NAMALWA (cell line): ENCODE measurements at places on chromosomes 13 and 19.

GRCh38 chr13:114226088-114226487 is 8.6 kb upstream of the CDC16 start:
- peak; percentile 35 for DNase-seq

GRCh38 chr19:1009981-1010538 is 9.8 kb downstream of the GRIN3B start:
- DNase-seq = no peak

DNA sequence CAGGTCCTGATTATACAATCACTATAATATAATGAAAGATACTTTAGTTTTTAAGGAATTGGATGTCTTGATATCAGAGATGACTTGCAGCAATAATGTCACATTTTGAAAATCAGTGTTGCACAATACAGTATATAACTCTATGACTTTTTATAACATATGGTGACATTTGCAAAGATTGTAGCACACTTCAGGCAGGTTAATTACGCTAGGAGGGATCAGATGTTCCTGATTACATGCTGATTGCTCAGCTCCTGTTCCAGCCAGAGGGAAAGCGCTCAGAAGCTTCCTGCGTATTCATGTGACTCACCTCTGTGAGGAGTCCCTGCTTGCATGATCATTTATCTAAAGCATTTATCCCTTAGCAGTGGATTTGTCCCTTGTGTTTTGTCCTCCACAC is 265.6 kb downstream of the GPC5 start:
- no peak for DNase-seq

DNA sequence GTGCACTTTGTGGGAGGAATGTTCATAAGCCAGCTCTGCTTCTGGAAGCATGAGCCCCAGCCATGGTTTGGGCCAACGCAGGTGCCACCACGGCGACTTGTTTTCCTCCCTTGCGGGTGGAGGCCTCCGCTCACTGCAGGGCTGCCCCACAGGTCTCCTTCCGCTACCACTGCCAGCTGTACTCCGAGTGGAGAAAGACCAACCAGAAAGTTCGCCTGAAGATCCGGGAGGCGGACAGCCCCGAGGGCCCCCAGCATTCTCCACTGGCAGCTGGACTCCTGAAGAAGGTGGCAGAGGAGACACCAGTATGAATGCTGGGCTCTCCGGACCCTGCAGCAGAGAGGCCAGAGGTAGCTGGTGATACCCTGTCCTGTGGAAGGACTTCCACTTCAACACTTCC is 6.5 kb upstream of the HNRNPM start:
- no peak for DNase-seq

- peak; percentile 46 for DNase-seq
Observed at GRCh38 chr19:3653865-3654513, 27.4 kb upstream of the CACTIN start.

GRCh38 chr19:55962186-55962585 is 14.6 kb downstream of the NLRP8 start:
- no peak for DNase-seq

- no peak for DNase-seq
Observed at GRCh38 chr19:43464134-43464775, 1.2 kb downstream of the LYPD3 start.

DNA sequence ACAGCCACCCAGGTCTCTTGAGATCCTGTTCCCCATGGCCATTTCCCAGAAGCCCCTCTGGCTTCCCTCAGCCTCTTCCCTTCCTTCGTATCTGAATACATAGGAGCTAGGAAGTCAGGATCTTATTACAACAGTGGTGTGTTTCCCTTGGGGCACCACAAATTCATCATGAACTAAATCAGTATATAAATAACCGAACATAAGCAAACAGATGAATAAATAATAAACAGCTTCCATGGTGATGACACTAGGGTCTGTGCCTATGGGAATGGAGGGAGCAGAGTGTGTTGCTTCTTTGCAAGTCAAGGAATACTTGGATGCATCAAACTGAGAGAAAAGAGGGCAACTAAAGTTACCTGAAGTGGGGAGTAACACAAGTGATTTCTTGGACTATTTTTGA is 527.6 kb downstream of the LMO7 start:
- DNase-seq = no peak

- DNase-seq = no peak
Observed at GRCh38 chr13:79336966-79337365, 69.1 kb downstream of the RBM26 start.

DNA sequence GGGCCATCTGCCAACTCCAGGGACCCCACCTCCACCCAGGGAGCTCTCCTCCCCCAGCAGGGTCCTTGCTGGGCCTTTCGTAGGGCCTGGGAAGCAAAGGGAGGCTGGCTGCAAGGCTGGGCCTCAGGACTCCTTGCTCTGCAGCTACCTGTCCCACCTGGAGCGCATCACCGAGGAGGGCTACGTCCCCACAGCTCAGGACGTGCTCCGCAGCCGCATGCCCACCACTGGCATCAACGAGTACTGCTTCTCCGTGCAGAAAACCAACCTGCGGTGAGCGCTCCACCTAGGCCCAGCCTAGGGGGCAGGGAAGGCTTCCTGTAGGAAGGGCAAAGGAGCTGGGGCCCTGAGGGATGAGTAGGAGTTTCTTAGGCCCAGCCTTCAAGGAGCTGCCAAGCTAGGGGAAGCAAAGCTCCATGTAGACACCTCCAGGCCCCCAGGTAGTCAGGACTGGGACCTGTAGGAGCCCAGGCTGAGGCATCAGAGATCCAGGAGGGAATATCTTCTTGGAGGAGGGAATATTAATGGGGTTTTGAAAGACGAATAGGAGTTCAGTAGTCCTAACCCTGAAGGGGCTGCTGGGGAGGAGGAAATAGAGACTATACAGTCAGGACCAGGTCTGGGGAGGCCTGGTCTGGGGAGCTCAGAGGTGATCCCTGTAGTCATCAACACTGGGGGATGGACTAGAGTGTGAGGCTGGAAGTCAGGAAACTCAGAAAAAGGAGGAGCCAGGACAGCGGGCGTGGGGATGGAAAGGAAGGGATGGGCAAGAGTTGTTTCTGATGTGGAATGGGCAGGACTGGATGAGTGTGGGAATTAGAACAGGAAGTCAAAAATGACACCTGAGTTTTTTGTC is 16.0 kb downstream of the GNA15 start:
- no peak for DNase-seq

DNA sequence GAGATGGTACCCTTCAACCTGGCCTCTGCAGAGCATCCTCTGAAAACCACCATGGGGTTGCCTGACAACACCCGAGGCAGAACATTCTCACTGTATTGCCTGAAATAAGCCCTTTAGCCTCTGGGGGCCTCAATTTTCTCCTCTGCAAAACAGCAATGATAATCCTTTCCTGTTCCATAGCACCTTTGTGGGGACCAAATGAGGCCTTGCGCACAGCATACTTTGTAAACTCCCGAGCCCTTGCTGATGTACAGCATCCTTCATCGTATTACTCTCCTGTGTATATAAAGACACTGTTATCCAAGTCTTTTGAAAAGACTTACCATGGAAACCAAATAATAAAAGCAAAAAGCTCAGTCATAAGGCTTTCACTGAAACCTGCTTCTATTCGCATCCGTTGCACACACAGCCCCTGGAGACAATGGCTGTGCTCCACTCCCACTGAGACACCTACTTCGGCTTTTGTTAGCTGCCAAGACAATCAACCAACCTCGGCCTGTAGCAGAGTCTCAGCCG is 276.0 kb downstream of the FOXO1 start:
- DNase-seq = peak; percentile 29

GRCh38 chr13:99282264-99283231 is 24.4 kb upstream of the GPR18 start:
- peak; percentile 84 for DNase-seq

- no peak for DNase-seq
Observed at GRCh38 chr13:63636316-63636993, 2220.8 kb upstream of the PCDH20 start.

- DNase-seq = peak; percentile 2
Observed at GRCh38 chr19:10432736-10433130, 12.4 kb downstream of the PDE4A start.

DNA sequence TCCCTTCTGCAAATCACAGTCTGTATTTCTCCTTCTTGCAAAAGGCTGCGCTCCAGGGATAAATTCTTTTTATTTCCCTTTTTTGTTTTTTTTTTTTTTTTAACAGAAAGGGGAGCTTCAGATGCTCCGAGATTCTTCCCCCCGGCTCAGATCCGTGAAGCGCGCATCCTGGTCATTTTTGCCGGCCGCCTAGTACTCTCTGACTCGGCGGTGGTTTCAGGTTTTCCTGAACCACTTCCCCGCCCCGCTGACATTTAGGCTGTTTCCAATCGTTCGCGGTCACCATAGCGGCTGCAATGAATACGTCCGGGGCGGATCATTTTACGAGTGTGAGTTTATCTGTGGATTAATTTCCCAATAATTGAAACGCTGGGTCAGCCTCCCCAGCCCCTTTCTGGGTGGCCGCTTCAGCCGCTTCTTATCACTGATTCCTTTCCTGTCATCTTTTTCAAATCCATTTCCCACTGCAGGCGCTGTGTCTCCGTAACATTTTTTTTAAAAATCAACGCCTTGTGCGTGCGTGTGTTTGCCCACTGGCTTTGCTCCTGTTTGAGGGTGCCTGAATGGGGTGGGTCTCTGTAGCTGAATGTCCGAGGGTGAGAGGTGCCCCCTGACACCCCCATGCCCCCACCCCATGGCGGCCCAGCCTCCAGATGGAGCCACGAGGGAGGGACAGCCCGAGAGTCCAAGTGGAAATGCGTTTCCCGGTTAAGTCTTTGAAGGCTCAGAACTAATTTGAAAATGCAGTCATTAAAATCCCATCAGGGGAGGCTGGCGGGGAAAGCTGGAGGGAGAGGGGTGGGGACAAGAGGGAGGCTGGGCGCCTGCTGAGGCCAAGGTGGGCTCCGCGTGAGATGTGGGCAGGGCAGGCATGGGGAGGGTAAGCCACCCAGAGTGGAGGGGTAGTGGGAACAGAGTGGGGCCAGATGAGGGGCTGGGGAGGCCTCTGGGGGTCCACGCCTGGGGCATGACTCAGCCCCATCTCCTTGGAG is 10.6 kb downstream of the ONECUT3 start:
- no peak for DNase-seq

- peak; percentile 88 for DNase-seq
Observed at GRCh38 chr19:35000647-35001501, 751 bp downstream of the GRAMD1A start.

- no peak for DNase-seq
Observed at GRCh38 chr19:13841962-13842290, 35.0 kb upstream of the NANOS3 start.

GRCh38 chr19:1538978-1539377 is 15.1 kb downstream of the PLK5 start:
- DNase-seq = no peak

- DNase-seq = no peak
Observed at GRCh38 chr13:106630162-106630561, 62.2 kb upstream of the ARGLU1 start.

GRCh38 chr13:75347457-75347856 is 134.5 kb downstream of the TBC1D4 start:
- no peak for DNase-seq

GRCh38 chr13:29483211-29483610 is 112.3 kb downstream of the SLC7A1 start:
- no peak for DNase-seq

- DNase-seq = no peak
Observed at GRCh38 chr13:78993792-78994191, 334.8 kb upstream of the OBI1 start.

GRCh38 chr13:74056801-74057542 is 77.2 kb downstream of the KLF12 start:
- DNase-seq = no peak

GRCh38 chr13:93752541-93752940 is 525.9 kb downstream of the GPC6 start:
- DNase-seq = no peak

DNA sequence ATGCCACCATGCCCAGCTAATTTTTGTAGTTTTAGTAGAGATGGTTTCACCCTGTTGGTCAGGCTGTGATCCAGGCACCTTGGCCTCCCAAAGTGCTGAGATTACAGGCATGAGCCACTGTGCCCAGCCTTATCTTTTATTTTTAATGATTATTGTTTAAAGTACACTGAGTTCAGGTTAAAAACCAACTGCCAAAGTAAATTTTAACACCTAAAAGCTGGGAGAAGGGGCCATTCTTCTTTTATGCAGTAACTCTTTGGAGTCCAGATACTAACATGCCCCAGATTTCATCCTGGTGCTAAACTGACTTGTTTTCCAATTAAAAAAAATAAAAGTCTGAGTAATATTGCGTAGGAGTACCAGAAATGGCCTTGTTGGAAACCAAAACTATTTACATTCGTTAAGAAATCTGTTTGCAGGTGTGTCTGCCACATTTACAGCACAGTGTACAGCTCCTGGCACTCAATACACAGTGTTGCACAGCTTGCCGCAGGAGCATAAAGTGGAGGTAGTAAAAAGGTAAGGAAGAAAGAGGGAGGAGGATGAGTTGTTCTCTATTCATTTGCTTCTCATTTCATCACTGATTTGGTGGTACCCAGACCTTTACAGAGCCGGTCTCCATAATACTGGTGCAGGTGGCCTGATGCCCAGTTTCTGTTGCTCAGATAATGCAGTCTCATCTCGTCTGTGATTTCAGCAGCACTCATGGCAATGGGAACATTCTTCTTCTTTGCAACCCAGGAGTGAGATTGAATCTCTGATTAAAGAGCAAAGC is 108.9 kb downstream of the PCCA start:
- DNase-seq = no peak

DNA sequence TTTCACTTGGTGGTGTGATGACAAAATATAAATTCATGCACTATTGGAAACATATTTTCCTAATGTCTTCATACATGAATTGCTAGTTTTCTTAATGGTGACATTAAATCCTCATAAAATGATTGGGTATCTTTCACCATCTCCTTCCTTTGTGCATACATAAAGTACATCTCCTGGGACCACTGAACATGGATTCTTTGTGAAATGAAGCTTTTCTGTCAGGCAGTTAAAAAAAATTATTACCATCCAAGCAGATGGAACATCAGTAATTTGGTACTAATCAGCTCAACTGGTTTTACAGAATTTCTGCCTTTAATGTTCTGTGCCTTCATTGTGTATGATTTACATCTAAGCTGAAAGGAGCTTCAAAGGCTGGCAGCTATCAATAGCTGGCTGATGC is 891.7 kb upstream of the SLC10A2 start:
- DNase-seq = no peak

GRCh38 chr19:13077240-13077639 is 25.4 kb downstream of the LYL1 start:
- DNase-seq = peak; percentile 54

- DNase-seq = peak; percentile 65
Observed at GRCh38 chr19:44753932-44754749, 5.6 kb downstream of the BCL3 start.

GRCh38 chr19:11024259-11024658 is 63.4 kb downstream of the SMARCA4 start:
- no peak for DNase-seq

DNA sequence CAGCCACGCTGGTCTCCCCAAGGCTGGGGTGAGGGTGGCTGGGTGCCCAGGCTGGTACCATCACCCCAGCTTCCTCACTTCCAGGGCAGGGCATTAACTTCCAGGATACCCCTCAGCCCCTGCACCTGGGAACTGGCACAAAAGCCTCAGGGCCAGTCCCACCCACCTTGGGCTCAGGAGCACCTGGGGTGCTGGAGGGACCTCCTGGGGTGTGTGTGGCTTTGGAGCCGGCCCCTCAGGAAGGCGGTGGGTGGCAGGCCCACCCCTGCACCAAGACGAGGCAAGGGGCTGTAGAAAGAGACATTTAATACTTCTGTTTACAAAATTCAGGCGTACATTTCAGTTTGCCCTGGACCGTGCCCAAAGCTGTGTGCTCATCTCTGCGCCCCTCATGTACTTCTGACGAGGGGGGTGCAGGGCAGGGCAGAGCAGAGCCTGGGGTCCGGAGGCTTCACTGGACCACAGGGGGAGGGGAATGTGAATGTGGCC is 16.8 kb downstream of the MPND start:
- no peak for DNase-seq
